Mesendoderm (in vitro differentiated cells): ENCODE measurements at places on chromosomes 7 and 10.
A peak's percentile ranks its signal among the peaks of the same experiment; 100 is the strongest.

- DNase-seq: no peak
Observed at GRCh38 chr10:14447094-14447839, 116.5 kb upstream of the FRMD4A start.

DNA sequence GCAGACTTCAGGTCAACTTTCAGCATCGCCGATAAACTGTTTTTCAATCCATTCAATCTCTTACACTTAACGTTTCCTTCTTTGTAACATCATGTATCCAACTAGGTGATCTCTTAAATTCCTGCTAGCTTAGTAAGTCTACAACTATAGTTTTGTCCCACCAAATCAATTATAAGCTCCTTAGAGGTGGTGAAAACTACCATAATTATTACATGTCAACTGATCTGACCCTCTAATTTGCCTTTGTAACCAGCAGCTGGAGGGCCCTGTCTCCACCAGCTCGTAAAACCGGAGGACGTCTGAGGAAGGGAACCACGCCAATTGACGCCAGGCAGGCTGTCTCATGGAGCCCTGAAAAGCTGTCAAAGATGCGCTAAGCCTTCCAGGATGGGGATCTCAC, 113.4 kb downstream of the ABCC2 start:
- DNase-seq: no peak

DNA sequence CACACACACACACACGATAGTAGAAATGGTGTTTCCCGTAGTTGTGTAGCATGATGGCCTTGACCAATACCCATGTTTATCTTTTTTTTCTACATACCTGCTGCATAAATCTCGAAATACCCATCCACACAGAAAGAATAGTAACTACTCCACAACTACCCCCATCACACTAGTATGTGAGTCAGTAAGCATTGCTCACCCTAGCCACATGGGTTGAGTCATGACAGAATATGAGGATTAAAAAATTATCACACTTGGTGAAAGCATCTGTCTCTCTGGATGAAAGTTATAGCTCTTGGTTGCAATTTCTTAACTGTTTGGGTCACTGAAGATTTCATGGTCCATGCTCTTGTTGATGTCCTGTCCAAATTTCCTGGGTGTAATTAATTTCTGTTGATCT, 103.4 kb upstream of the MDFIC start:
- DNase-seq: no peak

- no peak for DNase-seq
Observed at GRCh38 chr10:5364890-5365338, at the start of gene UCN3. Gene UCN3, plus strand, starts transcription at chr10:5364966. Its CDS starts 8,755 bp downstream, at chr10:5373721.

DNA sequence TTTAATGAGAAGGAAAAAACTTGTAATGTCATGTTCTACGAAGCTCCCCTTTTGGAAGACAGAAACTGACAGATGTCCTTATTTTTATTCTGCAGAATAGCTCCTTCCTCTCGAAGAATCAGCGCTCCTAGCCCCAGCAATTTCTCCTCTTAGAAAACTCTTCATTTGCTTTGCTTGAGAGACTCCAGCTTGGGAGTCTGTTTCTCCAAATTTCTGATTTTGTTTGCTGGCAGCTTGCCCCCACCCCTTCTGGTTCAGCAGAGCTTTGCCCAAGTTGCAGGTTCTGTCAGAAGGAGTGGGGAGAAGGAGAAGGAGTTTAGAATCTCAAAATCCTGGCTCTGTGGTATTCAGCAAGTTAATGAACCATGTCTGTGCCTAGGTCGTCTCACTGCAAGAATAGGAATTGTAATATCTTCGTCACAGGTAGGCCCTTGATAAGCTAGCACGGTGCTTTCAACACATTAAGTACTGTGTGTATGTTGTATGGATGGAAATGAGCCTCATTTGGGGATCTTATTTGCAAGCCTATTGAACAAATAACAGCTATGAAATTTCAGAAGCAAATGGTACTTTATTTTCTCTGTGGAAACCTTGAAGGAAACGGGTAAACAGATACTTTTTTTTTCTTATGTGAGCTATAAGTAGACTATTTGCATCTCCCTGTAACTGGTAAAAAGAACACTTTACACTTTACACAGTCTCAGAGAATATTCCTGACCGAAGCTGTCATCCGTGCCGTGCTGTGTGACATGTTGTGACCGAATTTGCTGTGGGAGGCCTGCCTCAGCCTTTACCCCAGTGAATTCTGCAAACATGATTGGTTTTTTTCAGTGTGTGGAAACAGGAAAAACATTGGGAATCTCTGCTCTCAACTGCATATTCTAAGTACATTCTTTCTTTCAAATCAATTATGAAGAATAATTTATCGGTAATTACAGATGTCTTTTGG, 290.9 kb downstream of the CAMK1D start:
- no peak for DNase-seq

DNA sequence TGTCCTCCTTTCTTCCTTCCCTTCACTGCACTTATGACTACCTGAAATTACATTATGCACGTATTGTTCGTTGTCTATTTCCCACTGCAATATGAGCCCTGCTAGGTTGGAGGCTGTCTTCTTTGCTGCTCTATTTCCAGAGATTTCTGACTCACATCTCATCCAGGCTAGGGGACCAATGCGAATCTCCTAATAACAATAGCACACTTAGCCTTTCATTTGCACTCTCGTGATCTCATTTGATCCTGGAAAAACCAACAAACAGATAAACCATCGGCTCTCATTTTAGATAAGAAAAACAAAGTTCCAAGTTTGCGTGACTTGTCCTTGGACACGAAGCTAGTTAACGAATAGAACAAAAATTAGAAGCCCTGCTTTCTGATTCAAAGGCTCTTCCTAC, 1.4 kb downstream of the ZNF438 start:
- no peak for DNase-seq

- no peak for DNase-seq
Observed at GRCh38 chr10:15852111-15852557, 8.2 kb downstream of the MINDY3 start.

GRCh38 chr7:120760050-120760449, 97.9 kb downstream of the TSPAN12 start:
- DNase-seq: no peak

- no peak for DNase-seq
Observed at GRCh38 chr10:68492118-68492517, 20.3 kb upstream of the DNA2 start.

- DNase-seq: no peak
Observed at GRCh38 chr7:55550841-55551537, 21.3 kb downstream of the VOPP1 start.

DNA sequence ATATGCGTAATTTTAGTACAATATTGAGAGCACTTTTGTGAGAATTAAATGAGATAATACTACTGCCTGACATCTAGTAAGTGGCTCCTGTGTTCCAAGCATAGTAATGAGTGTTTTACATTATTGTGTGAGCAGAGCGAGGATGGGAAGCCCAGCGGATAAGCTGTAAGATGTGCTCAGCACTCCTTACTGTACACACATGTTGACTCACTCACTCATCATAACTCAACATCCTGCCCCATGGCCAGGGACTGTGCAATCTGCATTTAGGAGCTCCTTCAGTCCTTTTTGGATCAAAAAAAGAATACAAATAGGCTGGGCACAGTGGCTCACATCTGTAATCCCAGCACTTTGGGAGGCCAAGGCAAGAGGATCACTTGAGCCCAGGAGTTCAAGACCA, 72.9 kb upstream of the NEBL start:
- no peak for DNase-seq

DNA sequence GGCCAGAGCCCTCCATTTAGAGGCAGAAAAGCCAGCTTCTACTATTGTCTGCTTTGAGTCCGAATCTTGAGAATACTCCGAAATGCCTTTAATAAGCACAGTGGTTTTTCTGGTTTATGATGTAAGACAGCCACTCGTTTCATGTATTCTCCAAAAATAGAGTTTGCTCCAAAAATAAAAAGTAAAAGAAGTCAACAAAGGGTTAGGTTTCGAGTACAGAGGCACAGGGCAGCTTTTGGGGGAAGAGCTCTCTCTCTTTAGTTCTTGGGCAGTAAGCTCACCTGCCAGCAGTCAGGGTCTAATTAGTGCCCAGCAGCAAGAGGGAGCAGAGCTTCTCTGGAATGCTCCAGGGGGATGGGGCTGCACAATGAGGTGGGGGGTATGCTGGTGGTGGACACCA, 20.2 kb downstream of the CREB3L2 start:
- DNase-seq: no peak

DNA sequence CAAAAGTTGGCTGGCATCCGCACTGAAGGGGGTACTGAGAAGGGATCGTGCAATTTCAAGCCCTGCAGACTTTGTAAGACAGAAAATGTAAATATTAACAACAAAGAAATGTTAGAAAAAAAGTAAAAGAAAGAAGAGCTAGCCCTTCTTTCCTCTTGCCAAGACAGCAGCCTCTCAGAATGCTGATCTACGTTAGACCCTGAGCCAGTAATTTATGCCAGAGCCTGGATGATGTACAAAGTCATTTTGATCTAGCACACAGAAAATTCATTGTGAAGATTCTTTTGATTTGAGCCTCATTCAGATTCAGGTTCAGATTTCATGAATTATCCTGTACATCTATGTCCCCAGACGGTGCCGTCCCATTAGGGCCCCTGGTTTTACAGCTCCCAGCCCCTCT, 105.2 kb downstream of the PRKCQ start:
- no peak for DNase-seq

- peak; percentile 17 for DNase-seq
Observed at GRCh38 chr10:81036257-81036656, 498.6 kb downstream of the SH2D4B start.

DNA sequence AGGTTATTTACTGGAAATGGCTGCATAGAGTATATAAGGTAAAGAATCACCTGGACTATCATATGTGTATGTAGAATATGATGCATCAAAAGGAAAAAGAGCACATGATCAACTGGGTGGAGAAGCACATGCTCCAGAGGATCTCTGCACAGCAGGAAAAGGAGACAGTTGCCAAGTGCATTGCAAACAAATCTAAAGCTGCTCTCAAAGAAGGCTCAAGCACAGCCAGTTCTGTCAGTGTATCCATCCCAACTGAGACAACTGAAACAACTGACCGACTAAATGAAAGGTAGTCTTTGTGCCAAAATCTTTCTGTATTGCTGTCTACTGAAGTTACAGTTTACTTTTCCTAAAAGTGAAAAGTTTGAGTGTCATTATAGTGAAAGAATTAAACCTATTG, 83.2 kb upstream of the SGCE start:
- no peak for DNase-seq

DNA sequence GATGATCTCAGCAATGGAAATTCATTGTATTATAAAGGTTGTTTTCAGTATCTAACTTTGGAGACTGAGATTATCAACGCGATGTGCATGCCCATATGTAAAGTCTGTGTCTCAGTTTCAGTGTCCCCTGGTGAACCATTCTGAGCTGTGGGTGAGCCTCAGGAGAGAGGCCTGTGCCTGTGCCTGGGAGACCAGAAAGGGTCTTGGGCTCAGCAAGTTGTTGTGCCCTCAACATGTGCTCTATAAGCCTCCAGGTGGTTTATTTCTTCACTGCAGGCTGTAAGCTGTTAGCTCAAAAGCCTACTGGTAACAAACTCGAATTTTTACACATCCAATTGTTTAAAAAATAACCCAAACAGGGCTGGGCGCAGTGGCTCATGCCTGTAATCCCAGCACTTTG, 151.9 kb downstream of the PKD1L1 start:
- DNase-seq: no peak

GRCh38 chr7:1637155-1637554, 32.9 kb upstream of the ELFN1 start:
- no peak for DNase-seq

DNA sequence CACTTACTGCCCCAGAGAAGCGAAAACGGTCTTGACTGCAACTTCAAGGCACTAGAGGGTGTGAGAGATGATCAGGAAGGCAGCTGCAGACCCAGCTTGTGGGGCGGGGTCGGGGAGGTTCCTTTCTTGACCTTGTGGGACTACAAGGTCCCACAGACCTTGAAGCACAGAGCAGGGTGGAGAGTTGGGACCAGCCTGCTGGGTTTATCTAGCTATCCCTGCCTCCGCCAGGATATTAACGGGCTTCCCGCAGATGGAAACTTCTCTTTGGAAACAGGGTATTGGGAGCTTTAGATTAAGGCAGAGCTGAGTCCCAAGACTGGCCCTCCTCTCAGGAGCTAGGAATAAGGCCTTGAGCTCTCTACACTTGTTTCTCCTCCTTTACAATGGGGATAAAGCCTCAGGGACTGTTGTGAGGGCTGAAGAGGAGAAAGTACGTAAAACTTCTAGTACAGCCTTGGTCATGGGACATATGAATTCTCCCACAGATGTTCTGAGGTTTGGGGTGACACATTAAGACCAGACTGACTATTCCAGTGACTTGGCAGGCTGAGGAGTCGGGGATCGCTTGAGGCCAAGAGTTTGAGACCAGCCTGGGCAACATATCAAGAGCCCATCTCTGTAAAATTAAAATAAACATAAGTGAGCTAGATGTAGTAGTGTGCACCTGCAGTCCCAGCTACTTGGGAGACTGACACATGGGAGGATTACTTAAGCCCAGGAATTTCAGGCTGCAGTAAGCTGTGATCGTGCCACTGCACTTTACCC, 153.2 kb downstream of the CDH23 start:
- no peak for DNase-seq

DNA sequence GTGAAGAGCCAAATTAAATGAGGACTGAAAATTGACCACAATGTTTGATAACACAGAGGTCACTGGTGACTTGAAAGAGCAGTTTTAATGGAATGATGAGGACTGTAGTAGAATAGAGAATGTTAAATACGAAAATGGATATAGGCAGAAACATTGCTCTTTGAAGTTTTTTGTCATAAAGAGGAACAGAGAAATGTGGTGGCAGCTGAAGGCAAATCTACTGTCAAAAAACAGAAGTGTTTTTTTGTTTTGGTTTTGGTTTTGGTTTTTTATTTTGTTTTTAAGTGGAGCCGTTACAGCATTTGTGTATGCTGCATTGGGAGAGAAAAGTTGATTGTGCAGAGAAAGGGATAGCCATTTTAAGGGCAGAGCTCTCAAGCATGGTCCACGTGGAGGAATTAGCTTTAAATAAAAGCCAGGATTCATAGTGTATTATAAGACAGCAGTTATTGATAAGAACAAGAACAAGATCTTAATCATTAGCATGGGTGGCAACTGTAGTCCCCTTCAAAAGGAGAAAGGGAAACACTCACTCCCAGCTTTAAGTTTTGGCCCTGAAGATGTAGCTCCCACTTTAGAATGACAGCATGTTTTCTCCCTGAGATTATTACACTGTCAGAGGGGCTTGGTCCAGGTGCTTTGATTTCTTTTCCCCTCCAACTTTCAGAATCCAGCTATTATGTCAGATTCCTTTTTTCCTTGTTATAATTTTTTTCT, 156.7 kb upstream of the BET1 start:
- DNase-seq: no peak

DNA sequence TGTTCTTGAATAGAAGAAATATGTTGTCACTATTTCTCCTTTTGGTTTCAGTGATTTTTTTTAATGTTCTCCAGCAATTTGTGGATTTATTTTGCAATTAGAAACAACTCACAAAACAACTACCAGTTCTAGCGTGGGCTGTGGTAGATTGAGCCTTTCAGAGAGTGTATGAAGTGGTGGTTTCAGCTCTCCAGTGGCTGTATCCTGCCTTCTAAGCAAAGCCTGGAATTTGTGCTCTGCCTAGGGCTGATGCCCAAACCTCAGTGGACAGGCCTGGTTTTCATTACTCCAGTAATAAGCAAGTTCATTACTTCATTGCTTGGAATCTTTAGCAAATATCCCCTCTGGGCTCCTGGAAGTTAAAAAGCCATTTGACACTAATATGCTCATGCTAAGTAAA, 35.9 kb downstream of the APBB1IP start:
- DNase-seq: no peak
